ENCODE measurements at places on chromosomes 2 and 18.

DNA sequence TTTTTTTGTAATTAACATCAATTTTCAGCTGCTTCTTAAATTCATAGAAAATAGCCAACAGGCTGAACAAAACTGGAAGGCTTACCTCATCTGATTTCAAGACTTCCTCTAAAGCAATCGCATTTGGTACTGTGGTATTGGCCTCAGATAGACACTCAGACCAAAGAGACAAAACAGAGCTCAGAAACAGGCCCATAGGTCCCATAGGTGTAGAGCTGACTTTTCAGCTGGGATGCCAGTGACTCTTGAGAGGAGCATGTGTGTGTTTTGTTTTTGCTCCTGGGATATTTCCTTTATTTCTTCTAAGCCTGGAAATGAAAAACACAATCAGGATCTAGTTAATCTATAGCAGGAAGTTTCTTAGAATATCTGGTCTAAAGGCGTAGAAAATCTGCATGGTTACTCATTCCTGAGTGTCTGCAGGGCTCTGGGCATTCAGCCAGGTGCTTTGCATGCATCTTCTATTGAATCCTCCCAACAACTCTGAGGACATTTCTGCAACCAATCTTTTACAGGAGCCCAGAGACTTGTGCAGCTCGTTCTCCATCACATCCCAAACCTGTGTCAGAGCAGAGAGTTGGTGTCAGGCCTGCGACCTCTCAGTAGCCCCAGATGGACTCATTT lies 190.8 kb downstream of the RTP5 start:
- DNase-seq = no peak

DNA sequence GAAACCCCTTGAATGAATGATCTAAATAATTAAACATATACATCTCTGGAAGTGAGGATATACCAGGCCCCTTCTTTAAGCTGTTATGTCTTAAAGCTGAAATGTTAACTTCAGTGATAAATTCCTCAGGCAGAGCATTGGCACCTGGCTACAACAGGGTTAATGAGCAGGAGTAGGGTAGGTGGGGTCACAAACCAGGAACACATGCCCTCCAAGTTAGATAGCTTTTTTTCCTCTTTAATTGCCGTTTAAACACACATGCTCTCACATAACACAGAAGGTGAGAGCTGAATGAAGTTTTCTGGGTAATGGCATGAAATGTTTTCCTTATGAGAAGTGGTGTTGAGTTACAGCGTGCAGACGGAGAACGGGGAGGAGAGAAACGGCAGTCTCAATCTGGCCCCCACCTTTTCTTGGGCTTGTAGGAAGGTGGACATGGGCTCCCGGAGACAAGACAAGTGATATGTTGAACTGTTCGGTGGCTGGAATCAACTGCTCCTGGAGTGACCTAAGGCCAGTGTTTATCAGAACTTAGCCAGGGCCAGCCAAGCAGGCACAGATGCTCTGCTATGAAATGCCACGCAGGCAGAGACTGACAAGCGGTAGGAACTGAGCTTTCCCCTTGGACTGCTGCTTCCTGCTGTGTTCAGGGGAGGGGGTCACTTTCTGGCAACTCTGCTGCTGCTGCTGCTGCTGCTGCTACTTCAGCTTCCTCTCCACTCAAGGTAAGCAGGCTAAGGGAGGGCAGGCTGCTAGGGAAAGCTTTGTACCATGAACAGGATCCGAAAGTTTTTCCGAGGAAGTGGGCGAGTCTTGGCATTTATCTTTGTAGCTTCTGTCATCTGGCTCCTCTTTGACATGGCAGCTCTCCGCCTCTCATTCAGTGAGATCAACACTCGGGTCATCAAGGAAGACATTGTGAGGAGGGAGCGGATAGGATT lies at the start of gene GALNT5:
Gene GALNT5 (plus strand): TSS at position 394 of the 941 bp plus-strand sequence. CDS start 378 bp downstream, at position 772.
- DNase-seq = no peak

DNA sequence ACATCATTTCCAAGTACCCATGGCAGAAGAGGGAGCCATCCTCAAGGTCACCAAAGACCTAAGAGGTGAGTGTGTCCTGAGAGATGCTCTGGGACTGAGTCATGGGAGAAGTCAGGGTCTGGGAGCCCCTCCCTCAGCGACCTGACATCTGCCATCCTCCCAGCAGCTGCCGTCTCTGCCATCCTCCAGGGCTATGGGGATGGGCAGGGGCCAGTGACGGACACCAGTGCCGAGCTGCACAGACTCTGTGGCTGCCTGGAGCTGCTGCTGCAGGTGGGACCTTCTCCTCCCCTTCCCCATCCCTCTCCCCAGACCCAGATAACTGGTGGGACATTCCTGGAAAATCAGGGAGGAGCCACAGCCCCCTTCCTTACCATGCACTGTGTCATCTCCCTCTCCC lies 1.5 kb downstream of the RUFY4 start:
- no peak for DNase-seq

DNA sequence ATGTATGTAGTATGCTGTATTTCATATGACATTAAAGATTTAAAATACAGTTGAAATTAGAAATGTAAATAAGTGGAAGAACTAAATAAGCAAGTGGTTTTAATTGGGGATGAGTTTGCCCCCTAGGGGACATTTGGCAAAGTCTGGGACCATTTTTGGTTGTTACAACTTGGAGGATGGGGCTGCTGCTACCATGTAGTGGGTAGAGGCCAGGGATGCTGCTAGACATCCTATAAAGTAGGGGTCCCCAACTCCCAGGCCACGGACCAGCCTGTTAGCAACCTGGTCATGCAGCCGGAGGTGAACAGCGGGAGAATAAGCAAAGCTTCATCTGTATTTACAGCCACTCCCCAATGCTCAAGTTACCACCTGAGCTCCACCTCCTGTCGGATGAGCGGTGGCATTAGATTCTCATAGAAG lies 27.9 kb upstream of the ASNSD1 start:
- no peak for DNase-seq

- DNase-seq = no peak
These were observed at the start of gene TRABD2A for GRCh38 chr2:84880645-84881521. Gene TRABD2A (minus strand): TSS chr2:84881084. CDS start chr2:84881039, 45 bp downstream.

- no peak for DNase-seq
These were observed 67.9 kb downstream of the LRRFIP1 start for GRCh38 chr2:237695201-237695780.

DNA sequence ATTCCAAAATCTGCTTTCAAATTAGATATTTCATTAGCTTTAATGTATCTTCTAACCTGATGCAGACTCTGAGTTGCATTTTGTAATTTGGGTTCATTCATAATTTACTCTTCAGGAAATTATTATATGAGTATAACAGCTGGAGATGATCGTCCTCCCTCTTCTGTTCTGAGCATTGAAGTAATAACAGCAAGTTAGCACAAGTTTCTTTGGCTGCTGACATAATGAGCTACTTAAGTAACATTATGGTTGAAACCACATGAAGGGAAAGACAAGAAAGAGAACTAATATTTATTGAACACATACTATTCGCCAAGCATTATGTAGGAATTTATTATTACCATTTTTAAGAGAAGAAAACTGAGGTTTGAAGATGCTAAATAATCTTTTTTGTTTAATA lies 75.1 kb downstream of the CPO start:
- DNase-seq = no peak

GRCh38 chr18:45825258-45826044 lies at the start of gene SIGLEC15:
Gene SIGLEC15 (plus strand): TSS chr18:45825675. CDS start chr18:45825729, 54 bp downstream.
- no peak for DNase-seq

DNA sequence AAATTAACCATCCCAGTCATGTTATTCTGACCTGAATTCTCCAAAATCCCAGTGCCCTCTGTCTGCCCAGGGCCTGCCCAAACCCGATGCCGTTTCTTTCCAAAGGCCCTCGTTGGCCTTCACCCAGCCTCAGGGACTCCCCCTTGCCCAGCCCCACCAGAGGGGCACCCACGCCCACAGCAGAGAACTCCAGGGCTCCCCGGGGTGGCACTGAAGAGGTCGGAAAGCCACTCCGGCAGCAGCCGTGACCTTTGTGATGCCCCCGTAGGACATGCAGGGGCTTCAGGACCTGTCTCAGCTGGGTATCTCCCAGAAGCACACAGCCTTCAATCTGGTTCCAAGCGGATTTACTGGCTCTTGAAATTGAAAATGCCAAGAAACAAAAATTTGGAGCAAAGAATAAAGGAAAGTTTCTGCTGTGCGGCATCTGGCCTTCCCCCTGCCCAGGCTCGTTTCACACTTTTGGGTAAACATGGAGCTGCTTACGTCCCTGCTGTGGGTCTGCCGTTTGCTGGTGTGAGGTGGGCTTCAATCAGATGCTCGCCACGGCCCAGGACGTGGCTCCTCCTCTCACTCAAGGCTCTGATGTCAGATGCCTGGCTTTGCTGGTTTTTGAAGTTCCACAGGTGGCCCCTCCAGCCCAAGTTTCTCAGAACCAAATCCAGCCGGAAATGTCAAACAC lies 101.3 kb downstream of the TPO start:
- no peak for DNase-seq

GRCh38 chr2:30691948-30692828 lies 115.1 kb downstream of the CAPN13 start:
- no peak for DNase-seq

GRCh38 chr2:226915846-226916360 lies 80.0 kb downstream of the RHBDD1 start:
- no peak for DNase-seq

DNA sequence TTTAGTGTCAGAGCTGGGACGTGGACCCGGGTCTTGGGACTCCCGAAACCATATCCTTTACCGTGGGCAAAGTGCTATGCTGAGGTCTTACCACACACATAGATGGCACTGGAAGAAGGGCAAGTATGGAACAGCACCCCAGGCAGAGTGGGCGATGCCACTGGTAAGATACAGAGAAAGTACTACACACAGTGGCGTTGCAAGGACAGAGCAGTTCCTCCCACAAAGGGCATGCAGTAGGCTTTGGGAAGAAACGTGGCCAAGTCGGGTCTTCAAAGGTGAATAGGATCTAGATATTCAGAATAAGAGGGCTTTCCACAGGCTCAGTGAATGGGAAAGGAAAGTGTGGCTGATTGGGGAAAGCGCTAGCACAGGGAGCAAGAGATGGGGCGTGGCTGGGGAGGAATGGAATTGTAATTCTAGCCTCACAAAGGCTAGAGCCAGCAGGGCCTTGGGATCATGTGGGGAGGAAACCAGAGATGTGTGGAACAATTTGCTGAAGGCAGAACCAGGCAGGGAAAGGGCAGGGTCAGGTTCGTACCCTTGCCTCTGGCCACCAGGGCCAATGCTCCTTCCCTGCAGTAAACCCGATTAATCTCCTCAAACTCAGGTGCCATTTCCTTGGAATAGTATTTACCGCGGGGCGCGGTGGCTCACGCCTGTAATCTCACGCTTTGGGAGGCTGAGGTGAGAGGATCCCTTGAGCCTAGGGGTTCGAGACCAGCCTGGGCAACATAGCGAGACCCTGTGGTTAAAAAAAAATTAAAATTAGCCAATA lies 36.0 kb downstream of the PCBP1 start:
- DNase-seq = no peak

GRCh38 chr18:12023375-12023774 lies 42.1 kb downstream of the IMPA2 start:
- no peak for DNase-seq

- no peak for DNase-seq
These were observed 68.4 kb downstream of the SLC16A14 start for GRCh38 chr2:230000118-230000841.

- no peak for DNase-seq
These were observed 21.6 kb downstream of the CUL3 start for GRCh38 chr2:224563537-224563936.

- no peak for DNase-seq
These were observed 353.6 kb downstream of the ARHGAP15 start for GRCh38 chr2:143482771-143483170.

- peak; percentile 49 for DNase-seq
These were observed 1499.0 kb upstream of the TMEFF2 start for GRCh38 chr2:193693758-193694157.

All from NCI-H1105 (cell line).